ENCODE measurements at places on chromosomes 7 and 10.

GRCh38 chr7:16350634-16351033, 70.7 kb downstream of the CRPPA start:
- DNase-seq = no peak

- DNase-seq = no peak
These were observed 601.4 kb downstream of the DNAJB6 start for GRCh38 chr7:157938211-157938610.

GRCh38 chr10:114928818-114929217, 9.2 kb upstream of the TRUB1 start:
- DNase-seq = no peak

DNA sequence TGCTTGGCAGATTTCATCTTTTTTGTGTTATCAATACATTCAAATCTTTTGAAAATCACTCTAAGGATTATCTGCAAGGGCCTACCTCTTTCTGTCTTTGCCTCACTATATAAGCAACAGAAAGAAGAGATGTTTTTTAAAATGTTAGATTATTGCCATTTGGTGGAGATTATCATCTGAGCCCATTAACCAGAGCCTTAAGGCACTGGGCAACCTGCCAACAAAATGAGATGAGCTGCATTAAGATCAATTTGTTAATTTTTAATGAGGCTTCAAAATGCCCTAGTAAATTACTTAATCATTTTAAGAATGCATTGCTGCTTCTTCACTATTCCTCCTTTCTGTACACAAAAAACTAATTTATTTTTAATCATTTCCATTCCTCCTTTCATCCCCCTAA, 314.1 kb downstream of the SNX13 start:
- no peak for DNase-seq

DNA sequence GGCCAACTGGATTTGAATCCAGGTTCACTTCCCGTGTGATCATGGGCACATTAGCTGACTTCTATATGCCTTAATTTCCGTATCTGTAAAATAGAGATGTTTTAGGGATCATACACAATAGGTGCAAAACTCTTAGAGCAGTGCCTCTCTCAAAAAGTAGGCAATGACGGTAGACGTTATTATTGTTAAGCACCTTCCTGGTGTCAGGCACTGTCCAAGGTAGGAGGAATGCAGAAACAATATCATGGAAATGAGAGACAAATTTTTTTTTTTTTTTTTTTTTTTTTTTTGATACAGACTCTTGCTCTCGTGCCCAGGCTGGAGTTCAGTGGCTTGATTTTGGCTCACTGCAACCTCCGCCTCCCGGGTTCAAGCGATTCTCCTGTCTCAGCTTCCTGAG, 8.1 kb downstream of the TMEM248 start:
- no peak for DNase-seq

DNA sequence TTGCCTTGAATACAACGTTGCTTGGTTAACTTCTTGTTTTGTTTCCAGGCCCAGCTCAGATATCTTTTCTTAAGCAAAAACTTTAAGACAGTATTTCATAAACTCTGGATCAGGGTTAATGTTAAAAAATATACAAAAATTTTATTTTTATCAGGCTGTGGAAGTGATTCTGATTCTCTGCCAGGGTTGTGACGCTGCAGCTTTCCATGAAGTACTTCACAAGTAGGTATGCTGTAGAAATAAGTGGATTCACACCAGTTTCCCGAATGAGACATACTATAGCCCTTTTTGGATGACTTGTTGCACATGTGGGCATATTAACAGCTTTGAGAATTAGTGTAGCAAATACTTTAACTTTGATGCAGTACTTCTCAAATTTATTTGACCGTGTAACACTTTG, 70.1 kb downstream of the CDK14 start:
- DNase-seq = no peak

All from activated CD4-positive, alpha-beta T cell treated with anti-CD3 and anti-CD28 coated beads, Interleukin-2, amount 50 U/mL, for 16 hours (primary cell).